ENCODE measurements at places on chromosomes 7 and 10. TPM values are rescaled to one million over a fixed set of nuclear protein-coding genes. Genes with fewer than 3 reads are reported as not detected.

DNA sequence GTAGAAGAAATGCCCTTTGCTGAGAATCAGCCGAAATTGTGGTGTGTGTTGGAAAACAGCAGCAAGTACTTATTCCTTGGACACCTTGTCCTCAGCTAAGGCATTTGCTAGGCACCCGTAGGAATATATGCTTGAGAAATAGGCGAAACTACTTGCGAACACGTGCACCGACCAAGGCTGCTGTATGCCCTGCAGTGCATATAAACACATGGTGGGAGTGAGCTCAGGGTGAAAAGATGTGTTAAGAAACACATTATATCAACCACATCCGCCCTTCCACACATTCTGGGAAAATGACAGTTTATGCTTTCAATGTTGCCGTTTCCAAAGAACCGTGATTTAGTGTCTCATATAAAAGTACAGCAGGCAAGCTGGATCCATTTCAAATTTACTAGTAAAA, 199.2 kb downstream of the JCAD start:
- DNase-seq, result no peak

GRCh38 chr7:19587291-19587690, 121.5 kb downstream of the POLR1F start:
- DNase-seq, result no peak

The HOXA11 gene
- total RNA-seq, result not detected

The TMEM213 gene
- total RNA-seq, result not detected

Data from Right ventricle myocardium inferior (tissue), 1 donor.